ENCODE measurements at places on chromosomes 13 and 19.

GRCh38 chr19:1163283-1163933, 10.7 kb downstream of the SBNO2 start:
- DNase-seq, result no peak

GRCh38 chr13:51048166-51048461, 63.0 kb downstream of the C13orf42 start:
- DNase-seq, result no peak

GRCh38 chr19:48683349-48683748, 10.5 kb upstream of the NTN5 start:
- no peak for DNase-seq

DNA sequence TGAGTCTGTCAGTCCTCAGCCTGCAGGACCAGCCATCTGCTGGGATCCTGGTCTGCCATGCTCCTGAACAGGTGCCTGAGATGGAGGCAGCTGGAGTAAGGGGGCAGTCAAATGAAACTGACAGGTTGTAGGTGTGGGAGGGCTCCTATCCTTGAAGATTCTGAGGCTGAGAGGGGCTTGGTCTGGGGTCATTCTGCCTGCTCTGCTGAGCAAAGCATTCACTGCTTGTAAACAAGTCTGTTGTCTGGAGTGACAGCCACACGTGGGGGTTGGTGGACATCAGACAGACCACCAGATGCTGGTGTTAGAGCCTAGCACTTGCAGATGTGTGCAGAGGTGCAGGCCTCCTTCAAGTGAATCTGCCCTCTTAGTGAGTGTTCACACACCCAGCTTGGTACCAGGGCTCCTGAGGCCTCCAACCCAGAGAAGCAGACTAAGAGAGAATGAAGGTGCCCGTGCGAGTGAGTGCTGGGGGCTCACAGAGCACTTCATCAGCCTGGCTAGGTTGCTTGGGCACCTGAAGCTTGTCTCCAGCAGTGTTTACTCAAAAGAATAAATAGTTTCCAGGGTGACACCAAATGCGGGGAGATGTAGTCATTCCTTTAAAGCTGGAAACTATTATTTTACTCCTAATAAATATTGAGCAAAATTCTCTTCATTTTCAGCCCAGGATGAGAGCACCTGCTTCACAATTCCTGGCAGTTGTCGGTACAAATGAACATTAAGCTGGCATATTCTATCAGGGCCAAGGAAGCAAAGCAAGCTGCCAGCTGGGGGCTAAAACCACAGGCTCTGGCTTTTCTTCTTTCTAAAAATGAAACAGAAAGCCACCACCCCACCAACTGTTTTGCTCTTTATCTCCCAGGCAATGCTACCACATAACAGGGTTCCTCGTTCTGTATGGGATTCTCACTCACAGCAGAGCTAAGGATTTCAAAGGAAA, 82.3 kb downstream of the RNASEH2B start:
- DNase-seq, result no peak

DNA sequence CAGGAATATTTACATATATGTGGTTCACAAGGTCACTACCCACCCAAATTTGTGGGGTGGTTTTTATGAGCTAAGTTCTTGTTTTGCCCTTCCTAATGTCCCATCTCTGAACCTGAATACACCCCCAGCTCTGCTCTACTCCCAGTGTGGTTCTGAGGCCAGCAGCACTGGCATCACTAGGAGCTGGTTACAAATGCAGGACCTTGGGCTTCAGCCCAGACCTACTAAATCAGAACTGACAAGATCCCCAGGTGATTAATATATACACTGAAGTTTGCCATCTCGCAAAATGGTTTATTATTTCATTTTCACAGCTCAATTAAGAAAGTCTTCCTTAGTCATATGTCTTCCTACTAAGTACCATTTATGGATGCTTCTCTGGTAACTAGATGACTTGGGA, 67.9 kb downstream of the FOXO1 start:
- DNase-seq, result no peak

GRCh38 chr13:23845105-23845725, 44.0 kb downstream of the MIPEP start:
- DNase-seq, result no peak

GRCh38 chr13:21426238-21426637, 32.9 kb downstream of the ZDHHC20 start:
- no peak for DNase-seq

GRCh38 chr13:34108410-34108809, 290.5 kb downstream of the RFC3 start:
- no peak for DNase-seq

GRCh38 chr19:54418030-54418929, 3.0 kb downstream of the TTYH1 start:
- DNase-seq, result no peak

DNA sequence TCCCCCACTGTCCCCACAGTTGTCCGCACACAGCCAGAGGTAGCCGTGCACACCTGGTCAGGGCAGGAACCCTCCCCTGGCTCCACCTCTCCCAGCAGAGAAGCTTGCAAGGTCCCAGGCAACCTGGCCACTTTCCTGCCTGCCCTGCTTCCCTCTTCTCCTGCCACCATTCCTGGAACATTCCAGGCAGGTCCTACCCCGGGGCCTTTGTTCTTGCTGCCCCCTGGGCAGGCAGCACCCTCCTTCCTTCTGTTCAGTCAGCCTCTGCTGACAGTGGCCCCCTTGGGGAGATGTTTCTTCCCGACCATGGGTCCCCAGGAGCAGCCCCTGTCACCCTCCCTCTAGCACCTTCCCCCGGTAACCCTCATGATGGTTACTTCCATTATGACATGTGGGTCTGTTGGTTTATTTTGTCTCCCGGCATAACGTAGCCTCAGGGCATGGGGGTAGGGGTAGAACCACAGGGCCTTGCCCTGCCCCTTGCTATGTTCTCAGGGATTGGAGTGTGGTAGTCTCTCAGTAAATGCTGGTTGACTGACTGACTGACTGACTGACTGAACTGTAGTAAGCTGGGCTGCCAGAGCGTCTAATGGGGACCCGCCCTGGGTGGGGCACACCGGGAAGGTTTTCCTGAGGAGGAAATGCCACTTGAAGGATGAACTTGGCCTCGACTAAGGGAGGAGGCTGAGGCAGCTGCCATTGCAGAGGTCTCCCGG, 10.8 kb downstream of the PAK4 start:
- no peak for DNase-seq

- no peak for DNase-seq
Observed at GRCh38 chr13:70107125-70107497, 515 bp upstream of the ATXN8OS start.

DNA sequence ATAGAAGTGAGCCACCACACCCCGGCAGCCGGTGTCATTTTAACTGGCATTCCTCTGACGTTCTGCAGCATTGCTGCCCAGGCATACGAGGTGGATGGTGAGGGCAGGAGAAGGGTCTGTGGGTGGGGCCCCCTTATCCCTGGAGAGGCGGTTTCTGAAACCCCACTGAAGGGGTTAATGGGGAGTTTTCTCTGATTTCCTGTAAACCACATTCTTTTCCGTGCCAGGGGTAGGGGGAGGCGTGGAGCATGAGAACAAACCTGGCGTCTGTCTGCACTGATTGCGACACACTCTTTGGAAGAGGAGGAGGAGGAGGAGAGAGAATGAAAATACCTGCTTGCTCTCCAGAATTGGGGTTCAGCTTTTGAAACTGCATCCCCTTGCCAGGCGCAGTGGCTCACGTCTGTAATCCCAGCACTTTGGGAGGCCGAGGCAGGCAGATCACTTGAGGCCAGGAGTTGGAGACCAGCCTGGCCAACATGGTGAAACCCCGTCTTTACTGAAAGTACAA, 2.7 kb upstream of the C3 start:
- DNase-seq, result no peak

GRCh38 chr13:51902776-51903175, 41.0 kb downstream of the CCDC70 start:
- DNase-seq, result no peak

DNA sequence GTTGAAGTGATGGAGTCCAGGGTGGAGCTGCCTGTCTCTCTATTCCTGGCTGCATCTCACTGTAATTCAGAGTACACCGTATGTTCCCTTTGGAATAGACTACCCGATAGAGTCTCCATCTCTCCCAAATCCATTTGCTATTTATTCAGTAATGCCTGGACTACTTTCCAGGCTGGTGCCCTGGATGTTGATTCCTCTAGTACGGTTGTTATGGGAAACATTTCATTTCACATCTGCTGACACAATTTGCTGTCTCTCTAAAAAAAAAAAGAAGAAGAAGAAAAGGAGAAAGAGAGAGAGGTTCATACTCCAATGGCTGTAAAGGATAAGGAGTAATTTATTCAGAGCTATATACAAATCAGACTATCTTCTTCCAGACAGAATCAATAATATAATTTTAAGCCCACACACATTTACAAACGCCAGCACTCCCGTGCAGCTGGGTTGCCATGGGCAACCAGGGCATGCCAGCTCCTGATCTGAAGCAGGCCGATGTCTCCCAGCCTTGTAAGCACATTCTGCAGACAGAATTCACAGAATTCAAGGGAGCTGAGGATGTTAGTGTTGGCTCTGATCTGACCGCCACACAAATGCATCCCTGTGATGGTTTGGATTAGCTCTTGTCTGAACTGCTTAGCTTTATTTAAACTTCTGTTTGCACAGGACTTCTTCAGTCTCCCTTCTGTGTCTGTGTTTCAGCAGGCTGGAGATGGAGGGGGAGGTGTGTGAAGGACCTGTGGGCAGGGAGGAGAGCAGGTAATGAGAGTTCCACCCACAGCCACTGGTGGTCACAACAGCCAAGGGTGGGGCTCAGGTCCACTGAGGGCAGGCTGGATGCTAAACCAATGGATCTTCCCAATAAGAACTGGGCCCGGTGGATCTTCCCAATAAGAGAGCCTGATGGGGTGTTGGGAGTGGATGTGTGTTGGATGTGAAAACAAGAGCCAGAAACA, 66.0 kb downstream of the TEX26 start:
- peak; percentile 26 for DNase-seq

GRCh38 chr13:60590800-60591747, 194.1 kb downstream of the TDRD3 start:
- peak; percentile 90 for DNase-seq

DNA sequence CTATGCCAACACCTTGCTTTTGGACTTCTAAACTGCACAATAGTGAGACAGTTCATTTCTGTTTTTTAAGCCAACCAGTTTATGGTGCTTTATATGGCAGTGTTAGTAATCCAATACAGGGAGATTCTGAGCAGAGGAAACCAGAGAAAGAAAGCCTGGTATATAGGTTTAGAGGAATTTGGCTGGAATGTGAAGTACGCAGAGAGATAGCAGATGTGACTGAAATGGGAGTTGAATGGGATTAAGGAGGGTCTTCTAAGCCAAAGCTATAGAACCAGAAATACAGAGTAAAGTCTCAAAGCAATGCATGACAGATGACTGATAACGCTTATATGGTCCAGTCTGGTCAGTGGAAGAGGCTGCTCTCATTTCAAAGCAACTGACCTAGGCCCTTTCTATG, 453.7 kb downstream of the GPC6 start:
- DNase-seq, result no peak

DNA sequence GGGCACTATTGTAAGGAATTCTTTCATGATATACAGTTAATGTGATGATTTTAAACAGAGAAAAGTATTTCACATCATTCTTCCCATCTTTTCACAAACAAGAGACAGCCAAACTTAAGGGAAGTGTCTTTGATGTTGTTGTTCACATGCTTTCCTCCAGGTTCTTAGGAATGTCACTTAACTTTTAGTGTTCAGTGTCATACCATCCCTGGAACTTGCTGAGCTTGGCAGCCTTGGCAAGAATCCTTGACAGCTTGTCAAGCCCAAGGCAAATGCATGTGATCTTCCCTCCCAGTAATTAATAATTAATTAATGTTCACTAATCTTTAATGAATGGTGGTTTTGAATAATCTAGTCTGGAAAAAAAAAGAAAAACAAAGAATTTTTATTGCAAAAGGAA, 727.9 kb upstream of the PRR20A start:
- DNase-seq, result no peak

GRCh38 chr13:97077341-97077740, 83.1 kb upstream of the OXGR1 start:
- DNase-seq, result no peak

DNA sequence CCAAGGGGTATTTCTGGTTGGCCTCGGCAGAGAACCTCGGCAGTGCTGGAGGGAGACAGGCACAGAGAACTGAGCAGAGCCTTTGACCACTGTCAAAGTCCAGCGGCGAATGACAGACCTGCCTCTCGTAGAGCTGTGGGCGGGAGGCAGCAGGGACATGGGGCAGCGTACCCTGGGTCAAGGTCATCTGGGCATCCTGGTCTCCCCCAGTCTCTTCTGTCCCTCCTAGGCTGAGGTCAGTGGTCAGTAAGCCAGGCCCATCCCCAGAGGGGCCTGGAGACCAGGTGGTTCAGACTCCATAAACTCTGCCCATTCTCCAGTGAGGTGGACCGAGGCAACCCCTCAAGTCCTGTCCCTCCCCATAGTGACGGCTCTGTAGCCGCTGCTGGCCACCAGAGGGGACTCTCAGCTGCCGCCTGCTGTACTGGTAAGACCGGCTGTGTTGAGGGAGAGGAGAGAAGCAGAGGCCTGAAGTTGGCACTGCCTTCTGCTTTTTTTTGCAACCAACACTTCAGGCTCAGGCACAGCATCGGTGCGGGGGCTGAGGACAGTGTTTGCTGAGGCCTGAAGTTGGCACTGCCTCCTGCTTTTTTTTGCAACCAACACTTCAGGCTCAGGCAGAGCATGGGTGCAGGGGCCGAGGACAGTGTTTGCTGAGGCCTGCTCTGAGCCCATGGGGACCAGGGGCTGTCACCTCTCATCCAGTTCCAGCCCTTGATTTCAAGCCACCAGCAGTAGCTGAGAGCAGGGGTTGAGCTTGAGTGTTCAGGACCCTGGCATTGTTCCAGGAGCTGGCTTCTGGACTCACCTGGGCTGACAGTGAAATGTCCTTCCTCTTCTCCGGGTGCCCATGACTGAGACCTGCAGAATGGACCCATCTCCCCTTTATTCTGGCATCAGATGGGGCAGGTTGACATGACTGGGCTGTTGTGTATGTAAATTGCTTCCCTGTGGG, at the start of gene PGLYRP2:
Gene PGLYRP2, minus strand, starts transcription at position 111 of the 955 bp plus-strand sequence. CDS start 130 bp downstream, outside the sequence.
- DNase-seq, result no peak

- no peak for DNase-seq
Observed at GRCh38 chr13:56189439-56189838, 951.3 kb upstream of the PRR20A start.

DNA sequence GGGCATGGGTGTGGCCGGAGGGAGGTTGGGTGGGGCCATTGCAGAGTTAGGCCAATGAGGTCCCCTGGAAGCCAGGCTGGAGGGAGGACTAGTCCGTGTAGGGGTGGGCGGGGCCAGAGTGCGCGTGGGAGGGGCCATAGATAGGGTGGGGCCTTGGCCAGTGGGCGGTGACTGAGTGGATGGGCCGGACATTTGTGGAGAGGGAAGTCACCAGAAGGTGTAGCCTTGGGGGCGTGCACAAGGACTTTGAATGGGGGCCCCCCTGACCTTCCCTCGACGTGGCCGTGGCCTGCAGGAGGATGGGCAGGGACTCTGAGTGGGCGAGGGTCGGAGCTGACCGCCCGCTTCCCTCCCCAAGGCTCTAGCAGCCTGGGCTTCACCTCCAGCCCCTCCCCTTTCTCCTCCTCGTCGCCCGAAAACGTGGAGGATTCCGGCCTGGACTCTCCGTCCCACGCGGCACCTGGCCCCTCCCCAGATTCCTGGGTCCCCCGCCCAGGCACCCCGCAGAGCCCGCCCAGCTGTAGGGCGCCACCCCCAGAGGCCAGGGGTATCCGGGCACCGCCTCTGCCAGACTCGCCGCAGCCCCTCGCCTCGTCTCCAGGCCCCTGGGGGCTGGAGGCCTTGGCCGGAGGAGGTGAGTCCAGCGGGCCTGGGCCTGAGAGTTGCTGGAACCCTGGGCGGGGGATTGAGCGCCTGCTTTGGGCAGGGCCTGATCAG, 16.5 kb upstream of the B3GNT3 start:
- DNase-seq, result no peak

GRCh38 chr13:113625965-113626721, 31.9 kb downstream of the ATP4B start:
- DNase-seq, result peak; percentile 30

- DNase-seq, result no peak
Observed at GRCh38 chr19:40560092-40560507, 16.6 kb upstream of the SHKBP1 start.
